ENCODE measurements at places on chromosomes 5 and 9.
A peak's percentile ranks its signal among the peaks of the same experiment; 100 is the strongest.

GRCh38 chr5:173903396-173904140, 15.4 kb downstream of the CPEB4 start:
- no peak for DNase-seq

DNA sequence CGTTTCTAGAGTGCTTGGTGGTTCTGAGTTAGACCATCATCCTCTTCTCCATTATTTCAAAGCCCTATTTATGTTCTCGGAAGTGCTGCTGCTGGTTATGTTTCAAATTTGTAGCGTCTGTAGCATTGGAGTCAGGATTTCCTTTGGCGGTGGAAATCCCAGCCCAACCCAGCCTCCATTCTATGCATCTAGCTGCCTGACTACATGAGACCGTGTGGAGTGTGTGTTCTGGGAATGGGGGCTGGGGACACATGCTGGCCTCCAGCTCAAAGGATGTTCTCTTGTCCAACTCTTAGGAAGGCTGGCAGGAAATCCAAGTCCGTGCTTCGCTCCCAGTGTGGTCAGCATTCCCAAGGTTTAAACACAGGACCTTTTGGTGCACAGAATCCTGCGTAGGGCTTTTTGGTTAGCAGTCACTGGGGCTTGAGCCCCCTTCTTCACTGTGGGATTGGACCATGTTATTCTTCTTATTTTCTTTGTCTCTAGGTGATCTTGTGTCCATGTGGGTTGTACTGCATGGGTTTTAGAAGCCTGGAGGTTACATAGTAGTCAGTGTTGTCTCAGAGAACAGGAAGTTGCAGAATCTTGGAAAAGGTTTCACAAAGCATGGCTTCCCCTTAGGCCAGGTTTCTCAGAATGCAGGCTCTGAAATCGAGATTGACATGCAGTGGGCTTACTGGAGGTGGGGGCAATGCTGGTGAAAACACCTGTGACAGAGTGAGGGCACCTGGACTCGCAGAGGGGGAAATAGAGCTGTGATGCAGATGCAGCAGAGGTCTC, 132.2 kb downstream of the ARHGAP26 start:
- no peak for DNase-seq

DNA sequence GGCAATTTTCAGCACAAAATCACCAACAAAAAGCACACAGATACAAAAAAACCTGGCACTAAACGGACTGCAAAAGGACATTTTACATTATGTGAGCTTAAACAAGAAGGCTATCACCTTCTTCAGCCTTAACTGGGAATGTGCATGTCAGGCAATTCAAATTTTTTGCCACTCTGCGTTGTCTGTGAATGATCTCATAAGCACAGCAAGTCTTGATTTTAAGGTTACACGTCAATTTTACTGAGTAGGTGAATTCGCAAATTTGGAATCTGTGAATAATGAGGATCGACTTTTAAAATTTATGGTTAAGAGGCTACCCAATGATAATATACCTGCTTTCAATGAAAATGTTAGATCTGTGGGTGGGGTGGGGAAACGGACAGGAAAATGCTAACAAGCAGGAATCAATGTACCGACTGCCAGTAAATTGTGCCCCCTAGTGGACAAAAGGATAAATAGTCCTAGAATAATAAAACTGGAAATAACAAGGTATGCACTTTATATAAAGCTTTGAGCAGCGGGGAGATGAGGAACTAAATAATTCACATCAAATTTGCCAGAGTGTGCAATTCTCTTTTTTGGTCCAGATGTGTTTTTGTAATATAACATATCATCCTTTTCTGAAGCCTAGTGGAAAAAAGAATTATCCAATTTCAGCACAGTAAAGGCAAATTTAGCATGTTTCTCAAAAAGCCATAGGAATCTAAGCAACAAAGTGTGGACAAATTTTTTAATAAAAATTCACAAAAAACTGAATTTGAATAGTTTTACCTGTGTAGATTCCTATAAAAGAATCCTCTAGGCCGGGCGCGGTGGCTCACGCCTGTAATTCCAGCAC, 20.5 kb downstream of the EQTN start:
- DNase-seq, result peak; percentile 69

GRCh38 chr5:78766412-78766762, 117.8 kb upstream of the LHFPL2 start:
- DNase-seq, result no peak

DNA sequence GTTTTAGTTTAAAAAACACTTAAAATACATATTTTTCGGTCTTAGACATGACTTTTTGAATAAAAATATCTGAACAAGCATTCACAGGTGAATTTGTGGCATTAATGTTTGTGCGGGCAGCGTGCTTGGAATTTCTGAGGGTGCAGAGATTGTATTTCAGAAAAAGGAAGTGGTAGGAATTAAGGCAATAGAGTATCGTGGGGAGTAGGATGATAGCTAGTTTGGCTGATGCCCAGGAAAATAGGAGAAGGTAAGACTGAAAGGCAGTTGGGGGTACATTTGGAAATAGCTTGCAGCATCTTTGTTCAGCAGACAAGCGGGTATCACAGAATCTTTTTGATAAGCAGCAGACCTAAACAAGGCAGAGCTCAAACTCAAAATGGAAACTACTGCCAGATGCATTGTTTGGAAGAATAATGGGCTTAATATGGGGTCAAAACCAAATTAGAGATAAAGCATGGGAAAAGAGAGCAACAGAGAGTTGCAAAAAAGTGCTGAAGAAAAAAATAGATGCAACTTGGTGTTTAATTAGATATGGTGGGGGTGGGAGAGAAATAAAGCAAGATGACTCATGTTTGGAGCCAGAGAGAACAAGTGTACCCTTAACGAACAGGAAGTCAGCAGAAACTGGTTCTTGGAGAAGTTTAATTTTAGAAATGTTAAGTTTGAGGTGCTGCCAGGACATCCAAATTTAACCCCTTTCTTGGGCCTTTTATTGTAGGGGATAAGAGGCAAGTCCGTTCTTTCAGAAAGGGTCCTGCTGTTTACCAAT, 85.7 kb upstream of the ARRDC3 start:
- no peak for DNase-seq

DNA sequence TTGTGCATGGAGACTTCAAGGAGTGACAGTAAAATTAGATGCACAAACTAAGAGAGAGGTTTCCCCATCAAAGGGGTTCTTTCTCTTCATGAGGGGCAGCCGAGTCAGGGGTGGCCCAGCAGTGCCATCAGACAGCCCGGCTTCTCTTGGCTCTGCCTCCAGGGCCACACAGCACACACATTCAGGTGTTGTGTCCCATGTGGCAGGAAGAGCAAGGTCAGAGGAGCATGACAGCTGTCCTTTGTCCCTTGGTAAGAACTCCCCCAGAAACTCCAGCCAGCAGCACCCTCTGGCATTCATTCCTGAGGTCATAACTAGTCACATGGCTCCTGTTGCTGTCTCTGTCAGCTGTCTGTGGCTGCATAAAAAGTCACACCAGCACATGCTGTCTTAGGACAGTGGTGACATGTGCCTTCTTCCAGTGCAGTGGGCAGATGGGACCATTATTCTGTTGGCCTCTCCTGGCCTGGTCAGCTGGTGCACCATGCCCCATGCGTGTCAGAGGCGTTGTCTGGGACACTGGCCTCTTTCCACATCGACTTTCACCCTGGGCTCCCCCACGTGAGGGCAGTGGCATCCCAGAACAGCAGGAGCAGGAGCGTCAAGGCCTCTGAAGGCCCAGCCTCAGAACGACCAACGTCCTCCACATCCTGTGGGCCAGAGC, 78.4 kb upstream of the OTULINL start:
- DNase-seq, result no peak

GRCh38 chr9:16154521-16155078, 601.8 kb downstream of the CCDC171 start:
- DNase-seq, result no peak

DNA sequence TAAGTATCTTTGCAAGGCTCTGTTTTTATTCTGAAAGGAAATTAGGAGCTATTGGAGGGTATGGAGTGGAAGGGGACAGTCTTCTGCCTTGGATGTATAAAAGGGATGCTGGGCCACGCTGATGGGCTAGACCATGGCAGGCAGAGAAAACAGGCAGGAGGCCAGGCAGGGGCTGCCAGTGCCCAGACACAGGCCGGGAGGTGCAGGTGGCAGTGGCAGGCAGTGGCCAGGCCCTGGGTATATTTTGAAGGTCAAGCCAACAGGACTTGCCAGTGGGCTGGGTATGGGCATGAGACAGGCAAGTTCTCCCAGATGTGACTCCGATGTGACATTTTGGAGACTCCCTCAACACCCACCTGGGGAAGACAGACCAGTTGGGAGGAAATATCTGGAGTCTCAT, 131.9 kb downstream of the KCNIP1 start:
- no peak for DNase-seq

GRCh38 chr9:110688329-110688728, 19.7 kb downstream of the MUSK start:
- DNase-seq, result no peak

- DNase-seq, result peak; percentile 36
Observed at GRCh38 chr9:124218438-124218982, 39.2 kb upstream of the NEK6 start.

DNA sequence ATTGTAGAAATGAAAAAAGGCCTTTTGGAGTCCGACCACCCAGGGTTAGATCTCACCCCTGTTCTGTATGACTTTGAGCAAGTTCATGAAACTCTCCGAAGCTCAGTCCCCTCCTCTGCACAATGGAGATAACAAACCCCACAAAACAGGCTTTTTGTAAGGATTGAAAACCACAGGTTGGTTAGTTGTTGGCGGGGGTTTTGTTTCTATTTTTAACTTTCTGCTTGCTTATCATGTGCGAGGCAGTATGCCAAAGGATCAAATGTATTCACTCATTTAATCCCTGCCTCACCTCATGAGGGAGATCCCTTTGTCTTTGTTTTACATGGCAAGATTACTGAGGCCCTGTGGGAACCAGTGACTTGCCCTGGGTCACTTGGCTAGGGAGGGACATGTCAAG, 539.1 kb downstream of the CDK5RAP2 start:
- no peak for DNase-seq

- no peak for DNase-seq
Observed at GRCh38 chr5:32581010-32581785, 4.2 kb upstream of the SUB1 start.

DNA sequence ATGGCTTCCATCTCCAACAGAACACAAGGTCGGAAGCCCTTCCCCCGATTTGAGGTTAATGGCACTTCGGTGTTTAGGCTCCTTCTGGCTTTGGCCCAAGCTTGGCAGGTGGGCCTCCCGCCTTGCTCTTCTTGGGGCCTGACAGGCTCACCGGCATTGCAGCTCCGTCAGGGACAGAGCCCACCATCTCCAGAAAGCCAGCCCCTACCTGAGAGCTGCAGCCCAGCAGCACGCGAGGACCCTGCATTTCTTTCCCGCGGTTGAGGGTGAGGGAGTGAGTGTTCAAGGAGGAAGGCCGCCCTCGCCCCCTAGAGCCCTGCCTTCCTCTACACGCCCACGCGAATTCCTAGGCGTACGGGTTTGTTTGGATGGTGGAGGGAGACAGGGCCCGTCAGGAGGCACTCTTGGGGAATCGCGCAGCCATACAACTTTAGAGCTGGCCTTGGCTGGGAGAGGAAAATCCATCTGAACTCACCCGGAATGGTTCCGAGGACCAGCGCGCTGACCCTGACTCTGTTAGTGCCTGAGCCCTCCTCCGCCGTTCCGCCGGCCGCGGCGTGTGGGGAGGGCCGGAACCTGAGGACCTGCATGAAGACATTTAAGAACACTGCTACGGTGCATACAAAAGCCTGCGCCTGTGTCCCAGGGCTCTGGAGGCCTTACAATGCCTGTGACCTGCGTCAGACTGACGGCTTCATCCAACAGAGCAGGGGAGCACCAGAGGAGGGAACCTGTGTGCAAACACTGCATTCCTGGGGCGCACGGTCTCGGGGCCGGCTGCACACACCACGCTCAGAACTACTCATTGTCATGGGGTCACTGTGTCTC, 73.8 kb downstream of the MRPL36 start:
- DNase-seq, result no peak

GRCh38 chr9:93456504-93456903, 3.1 kb upstream of the FAM120AOS start:
- DNase-seq, result no peak

DNA sequence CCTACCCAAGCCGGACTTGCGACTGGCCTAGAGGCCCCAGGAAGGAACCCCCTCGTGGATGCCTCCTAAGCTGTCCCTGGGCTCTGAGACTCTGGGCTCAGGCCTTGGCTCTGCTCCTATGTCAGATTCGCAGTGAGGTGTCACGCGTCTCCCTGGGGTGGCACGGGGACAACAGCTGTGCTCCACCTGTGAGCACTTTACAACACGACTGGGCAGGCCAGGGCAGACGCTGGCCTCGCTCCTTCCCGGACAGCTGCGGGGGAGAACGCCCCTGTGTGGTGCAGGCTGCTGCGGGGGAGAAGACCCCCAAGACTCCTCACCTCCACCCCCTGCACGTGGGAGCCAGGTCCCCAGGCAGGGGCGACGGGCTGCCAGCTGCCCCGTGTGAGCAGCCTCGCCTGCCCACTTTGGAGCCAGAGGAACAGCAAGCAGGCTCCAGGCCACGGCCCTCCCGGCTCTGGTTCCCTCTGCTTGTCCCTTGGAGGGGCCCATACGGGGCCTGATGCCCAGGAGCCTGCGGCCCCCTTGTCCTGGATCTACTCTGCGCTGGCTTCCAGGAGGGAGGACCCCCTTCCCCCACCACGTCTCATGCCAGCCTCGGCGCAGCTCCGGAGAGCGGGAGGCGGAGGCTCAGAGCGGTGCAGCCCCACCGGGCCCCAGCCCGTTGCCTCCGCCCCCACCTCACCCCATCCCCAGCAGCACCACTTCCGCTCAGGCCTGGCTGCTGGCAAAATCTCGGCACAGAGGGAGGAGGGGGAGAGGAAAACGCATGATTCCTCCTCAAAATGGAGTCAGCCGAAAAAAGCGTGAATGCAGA, 36.0 kb downstream of the SARDH start:
- no peak for DNase-seq

GRCh38 chr9:104784098-104784497, 20.2 kb downstream of the NIPSNAP3B start:
- DNase-seq, result no peak

GRCh38 chr9:68932458-68932857, 81.5 kb downstream of the PRKACG start:
- no peak for DNase-seq

- DNase-seq, result no peak
Observed at GRCh38 chr9:88971131-88971960, 19.9 kb upstream of the S1PR3 start.

DNA sequence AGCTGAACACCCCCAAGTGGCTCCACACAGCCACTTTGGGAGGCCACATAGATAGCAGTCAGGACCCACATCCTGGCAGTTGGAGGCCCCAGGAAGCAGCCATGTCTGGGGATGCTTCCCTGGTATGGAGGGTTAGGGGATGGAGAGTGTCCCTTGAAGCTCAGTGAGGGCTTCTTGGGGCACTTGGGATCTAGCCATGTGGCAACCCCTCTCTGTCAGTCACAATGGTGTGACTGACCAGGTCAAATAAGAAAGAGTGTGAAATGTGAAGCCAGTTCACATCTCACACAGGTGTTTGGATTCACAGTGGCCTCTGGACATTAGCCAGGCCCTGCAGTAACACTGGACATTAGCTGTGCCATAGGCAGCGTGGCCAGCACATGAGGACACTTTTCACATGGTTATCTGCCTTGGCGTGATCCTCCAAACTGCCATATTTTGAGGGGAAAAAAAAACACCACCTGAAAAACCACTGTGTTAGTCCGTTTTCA, 53.9 kb upstream of the IL17B start:
- DNase-seq, result no peak

GRCh38 chr9:14273696-14274121, 40.2 kb downstream of the NFIB start:
- DNase-seq, result no peak

Measured in hippocampal formation (tissue), 2 donors.